ENCODE measurements at places on chromosomes 1 and 21.

GRCh38 chr21:44415073-44416025 lies 40.0 kb upstream of the LRRC3 start:
- no peak for DNase-seq

DNA sequence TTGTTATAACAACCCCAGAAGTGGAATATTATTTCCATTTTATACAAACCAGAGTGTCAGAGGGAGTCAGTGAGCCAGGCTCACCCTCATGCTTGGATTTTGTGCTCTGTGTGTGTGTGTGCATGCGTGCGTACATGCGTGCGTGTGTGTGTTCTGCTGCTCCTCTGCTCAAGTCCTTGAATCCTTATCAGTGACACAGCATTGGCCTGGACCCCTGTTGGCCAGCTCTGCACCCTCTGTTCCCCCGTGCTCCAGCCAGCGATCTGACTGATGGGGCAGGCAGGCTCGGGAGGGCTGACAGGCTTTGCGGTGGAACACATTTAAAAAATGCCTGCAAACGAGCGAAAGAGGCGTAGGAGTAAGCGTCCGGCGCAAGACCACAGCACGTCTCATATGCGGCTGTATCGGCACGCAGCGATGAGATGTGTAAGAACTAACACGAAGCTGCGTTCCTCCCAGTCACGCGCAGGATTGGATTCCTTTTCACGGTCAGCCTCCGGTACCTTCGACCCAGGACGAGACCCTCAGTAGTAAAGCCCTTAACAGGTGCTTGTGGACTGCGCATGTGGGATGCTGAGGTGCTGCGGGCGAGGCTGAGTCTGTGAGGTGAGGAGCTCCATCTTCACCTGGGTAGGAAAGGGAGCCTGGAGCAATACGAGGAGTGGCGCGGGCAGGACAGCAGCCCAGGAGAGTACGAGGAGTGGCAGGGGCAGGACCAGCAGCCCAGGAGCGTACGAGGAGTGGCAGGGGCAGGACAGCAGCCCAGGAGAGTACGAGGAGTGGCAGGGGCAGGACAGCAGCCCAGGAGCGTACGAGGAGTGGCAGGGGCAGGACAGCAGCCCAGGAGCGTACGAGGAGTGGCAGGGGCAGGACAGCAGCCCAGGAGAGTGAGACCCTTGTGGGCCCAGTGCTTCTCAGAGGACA lies 130.9 kb downstream of the GALNT2 start:
- DNase-seq, result no peak

DNA sequence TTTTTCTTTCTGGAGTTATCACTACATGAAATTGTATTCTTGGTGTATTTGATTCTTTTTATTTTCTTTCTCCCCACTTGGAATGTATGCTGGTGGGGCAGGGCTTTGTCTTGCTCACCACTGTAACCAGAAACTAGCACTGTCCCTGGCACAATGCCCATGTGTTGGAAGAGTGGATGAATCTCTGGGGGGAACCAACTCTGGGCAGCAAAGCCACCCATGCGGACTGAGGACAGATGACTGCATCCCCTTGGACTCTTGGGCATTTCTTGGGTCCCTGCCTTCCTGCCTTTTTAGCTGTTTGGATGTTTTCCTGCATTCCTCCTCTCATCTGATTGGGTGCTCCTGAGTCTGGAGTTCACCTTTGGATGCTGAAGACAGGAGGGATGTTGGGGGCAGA lies 6.1 kb downstream of the CYP4B1 start:
- DNase-seq, result no peak

- no peak for DNase-seq
These were observed 55.4 kb upstream of the SCYL3 start for GRCh38 chr1:169949139-169949538.

DNA sequence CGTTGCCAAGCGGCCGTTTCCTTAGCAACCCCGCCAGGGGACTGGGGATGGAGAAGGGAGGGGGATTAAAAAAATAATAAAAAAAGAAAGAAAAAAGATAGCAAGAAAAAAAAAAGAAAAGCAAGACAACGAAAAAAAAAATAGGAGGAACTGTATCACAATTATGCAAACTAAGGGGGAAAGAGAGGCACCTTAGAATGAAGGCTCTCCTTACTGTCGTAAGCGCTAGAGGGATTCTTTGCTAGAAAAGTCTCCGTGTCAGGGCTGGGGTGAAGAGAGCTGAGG lies 625 bp upstream of the NEGR1 start:
- DNase-seq, result no peak

- DNase-seq, result no peak
These were observed 1148.8 kb upstream of the ADGRL4 start for GRCh38 chr1:80155371-80155770.

DNA sequence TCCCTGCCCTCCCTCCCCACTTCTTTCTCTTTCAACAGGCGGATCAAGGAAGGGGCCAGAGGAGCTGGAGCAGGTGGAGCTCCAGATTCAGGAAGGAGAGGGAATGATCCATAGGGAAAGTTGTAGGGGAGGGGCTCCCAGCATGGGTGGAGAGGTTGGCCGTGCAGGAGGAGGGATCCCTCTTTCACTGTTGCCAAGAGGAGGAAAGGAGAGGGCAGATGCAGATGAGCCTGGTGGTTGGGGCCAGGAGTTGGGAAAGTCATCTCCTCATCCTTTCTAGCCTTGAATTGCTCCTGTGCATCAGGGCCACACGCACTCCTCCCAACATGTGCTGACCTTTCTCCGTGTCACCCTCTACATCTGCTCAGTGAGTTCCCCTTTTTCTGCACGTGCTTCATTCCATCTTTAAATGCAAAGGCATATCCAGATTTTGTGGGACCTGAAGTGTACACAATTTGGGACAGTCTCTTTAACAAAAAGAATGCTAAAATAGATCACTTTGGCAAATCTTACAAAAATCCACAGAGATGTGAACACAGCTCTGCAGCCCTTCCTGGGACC lies 32.4 kb downstream of the ZBTB18 start:
- no peak for DNase-seq

DNA sequence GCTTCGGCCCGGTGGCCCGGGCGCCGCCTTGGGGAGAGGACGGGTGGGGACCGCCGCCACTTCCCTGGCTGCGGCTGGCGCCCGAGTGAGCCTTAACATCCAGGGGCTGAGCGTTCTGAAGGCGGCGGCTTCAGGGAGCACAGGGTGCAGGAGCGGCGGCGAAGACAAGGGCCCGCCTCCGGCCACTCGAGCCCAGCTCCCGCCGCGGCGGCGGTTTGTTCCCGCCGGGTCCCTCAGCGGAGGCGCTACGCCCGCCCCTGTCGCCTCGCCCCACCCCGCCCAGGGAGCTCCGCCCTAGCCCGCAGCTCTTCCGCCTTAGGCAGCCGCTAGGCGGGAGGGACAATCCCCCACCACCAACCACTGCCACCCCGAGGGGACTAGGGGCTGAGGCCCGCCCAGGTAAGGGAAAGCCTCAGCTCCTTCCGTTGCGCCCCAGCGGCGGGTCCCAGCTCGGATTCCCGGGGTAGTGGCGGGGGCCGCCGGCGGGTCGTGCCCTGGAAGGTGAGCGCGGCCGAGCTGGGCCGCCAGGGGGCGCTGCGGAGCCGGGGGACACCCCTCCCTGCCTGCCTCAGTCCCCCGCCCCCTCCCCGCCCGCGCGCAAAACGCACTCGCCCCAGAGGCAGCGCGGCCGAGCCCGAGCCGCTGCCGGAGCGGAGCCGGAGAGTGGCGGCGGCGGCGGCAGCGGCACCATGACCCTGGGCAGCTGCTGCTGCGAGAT lies at the start of gene FOXD2:
TSS of gene FOXD2 (plus strand) at position 598 of the 718 bp plus-strand sequence. CDS start at position 690, 92 bp downstream.
- DNase-seq, result peak; percentile 87

DNA sequence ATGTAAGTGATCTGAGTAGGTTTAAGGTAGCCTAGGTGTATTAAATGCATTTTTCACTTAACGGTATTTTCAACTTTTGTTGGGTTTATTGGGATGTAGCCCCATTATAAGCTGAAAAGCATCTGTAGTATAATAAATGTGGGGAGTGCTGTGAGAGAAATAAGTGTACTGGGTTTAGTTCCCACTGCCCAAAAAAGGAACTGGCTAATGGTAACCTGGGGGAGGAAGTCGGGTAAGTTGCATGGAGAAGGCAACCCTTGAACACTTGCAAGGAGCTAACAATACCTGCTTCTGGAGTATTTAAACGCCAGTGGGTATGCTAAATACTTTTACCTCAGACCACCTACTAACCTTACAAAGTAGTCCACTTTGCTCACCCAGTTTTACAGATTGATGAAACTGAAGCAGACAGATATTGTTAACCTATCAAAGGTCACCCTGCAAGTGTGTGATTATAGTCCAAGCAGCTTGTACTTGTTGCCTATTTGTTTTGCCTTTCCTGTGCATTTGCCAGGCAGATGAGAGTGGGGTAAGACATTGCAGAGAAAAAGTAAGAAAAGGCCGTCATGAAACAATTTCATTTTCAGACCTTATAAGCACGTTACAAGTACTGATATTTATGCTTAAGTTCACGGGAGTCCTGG lies 7.6 kb upstream of the SHISA4 start:
- no peak for DNase-seq

- no peak for DNase-seq
These were observed 87.3 kb downstream of the USP24 start for GRCh38 chr1:55127827-55128343.

Data from H54 (cell line).